ENCODE measurements at places on chromosomes 6 and 20.
A peak's percentile ranks its signal among the peaks of the same experiment; 100 is the strongest.

GRCh38 chr6:116762235-116762634, 3.3 kb downstream of the FAM162B start:
- no peak for DNase-seq

DNA sequence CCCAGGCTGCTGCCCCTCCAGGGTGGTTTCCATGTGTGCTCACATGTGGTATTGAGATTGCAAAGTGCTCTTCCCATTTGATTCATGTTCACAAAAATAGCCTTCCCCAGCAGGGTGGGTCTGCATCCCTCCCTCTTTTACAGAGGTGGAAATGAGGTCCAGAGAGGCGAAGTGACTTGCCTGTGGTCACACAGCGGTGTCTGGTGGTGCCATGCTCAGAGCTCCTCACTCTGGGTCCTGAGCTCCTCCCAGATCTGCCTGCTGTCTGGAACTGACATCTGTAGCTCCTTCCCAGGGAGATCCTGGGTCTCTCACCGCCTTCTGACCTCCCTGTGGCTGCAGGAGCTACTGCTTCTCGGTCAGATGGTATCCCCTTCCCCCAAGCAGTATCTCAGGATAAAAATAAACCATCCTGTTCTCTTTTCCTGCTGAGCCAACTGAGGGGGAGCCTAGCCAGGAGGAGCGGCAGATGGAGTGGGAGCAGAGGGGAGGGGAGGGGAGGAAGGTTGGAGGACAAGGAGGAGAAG, 11.9 kb downstream of the CD40 start:
- DNase-seq: peak; percentile 96

- no peak for DNase-seq
Measured at GRCh38 chr6:132961610-132962009, 147.2 kb downstream of the RPS12 start.

GRCh38 chr20:7773511-7773910, 166.7 kb downstream of the HAO1 start:
- no peak for DNase-seq

- no peak for DNase-seq
Measured at GRCh38 chr6:45434381-45434700, 56.6 kb upstream of the SUPT3H start.

DNA sequence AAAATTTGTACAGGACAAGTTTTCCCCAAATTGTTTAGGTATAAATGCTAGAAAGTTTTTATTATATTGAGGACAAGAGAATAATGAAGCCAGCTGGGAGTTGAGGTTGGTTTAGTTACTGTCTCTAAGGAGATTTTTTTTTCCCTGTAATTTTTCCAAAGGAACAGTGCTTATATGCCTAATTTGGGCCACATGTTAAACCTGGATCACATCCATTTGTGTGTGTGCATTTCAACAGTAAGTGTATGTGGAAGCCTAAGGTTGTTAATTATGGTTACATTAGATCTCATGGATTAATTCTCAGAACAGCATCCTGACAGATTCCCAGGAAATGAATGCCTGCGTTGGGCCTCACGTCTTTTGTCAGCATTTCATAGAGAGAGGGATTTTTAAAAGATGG, 4.5 kb downstream of the IGF2R start:
- peak; percentile 7 for DNase-seq

DNA sequence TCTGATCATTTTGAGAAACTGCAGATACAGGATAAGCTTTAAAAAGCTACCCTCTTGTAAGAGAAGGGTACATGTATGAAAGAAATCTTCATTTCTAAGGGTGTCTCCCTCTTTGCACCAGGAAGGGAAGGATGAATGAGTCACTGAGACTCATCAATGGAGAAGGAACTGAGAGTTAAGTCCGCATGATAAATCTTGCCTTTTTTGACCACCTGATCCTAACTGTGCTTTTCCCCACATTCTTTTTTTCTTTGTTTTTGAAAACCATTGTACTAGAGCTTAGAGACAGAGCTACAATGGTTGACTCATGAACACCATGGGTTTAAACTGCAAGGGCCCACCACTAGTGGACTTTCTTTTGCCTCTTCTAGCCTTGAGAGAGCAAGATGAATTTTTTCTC, 353.0 kb upstream of the RGS17 start:
- no peak for DNase-seq

GRCh38 chr20:38612751-38613515, 11.3 kb downstream of the ARHGAP40 start:
- DNase-seq: no peak

DNA sequence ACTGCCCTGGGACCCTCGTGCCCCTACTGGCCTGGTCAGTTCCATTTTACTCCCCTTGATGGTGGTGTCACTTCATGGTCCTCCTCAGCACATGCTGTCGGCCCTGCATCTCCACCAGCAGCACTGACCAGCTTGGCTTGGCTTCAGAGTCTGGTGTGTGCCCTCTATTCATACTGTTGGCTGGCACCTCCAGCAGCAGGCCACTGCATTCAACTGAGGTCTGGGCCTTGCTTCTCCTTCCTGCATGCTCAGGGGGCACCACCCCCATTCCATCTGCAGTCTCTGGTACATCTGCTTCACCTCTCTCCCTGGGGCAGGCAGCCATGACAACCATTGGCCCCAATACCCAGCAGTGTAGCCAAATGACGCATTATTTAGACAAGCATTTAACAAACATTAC, 155.9 kb downstream of the SLC24A3 start:
- no peak for DNase-seq

GRCh38 chr20:63134201-63134612, 81.7 kb downstream of the YTHDF1 start:
- DNase-seq: no peak

DNA sequence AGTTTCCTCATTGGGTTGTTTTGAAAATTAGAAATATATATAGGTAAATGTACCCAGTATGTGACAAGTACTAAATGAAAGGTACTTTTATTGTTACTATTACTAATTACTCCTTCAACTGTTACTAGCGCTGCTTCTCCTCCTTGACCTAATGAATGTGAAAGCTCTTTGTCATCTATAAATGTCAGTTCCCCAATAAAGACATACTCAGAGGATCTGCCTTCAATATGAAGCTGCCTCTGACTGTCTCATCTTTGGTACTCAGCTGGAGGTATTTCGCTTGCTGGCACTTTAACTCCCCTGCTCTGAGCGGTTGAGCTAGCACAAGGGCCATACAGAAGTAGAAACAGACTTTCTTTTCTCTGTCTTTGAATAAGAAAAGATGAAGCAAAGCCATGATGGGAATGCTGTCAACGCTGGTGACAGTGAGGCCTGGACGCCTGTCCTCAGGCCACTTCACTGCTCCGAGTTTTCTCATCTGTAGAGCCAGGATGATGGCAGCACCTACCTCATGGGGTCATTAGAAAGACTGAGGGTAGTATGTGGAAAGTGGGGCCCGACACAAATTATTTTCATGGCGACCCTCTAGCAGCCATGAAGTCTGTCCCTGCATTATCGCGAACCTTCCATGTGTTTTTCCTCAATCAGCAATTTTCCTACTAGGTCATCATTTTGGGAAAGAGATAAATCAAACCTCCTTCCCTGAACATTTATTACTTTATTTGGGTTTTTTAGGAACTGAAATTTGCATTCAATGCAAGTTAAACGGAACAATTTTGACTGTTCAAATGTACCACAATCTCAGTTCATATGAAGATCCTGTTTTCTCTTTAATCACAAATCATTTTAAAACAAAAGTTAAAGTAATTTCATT, 55.9 kb upstream of the SNX9 start:
- no peak for DNase-seq

GRCh38 chr6:155216312-155217046, 47.3 kb upstream of the CLDN20 start:
- DNase-seq: no peak

DNA sequence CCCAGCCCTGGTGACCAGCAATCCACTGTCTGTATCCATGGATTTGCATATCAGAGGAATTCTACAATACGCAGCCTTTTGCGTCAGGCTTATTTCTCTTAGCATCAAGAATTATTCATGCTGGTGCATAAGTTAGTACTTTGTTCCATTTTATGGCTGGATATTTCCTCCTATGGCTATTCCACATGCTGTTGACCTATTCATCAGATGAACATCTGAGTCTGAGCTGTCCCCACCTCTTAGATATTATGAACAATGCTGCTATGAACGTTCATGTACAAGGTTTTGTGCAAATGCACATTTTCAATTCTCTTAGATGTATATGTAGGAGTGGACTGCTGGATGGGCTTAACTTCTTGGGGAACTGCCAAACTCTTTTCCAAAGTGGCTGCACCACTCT, 79.0 kb upstream of the CST7 start:
- no peak for DNase-seq

GRCh38 chr6:19851241-19852089, 14.3 kb downstream of the ID4 start:
- DNase-seq: peak; percentile 82

DNA sequence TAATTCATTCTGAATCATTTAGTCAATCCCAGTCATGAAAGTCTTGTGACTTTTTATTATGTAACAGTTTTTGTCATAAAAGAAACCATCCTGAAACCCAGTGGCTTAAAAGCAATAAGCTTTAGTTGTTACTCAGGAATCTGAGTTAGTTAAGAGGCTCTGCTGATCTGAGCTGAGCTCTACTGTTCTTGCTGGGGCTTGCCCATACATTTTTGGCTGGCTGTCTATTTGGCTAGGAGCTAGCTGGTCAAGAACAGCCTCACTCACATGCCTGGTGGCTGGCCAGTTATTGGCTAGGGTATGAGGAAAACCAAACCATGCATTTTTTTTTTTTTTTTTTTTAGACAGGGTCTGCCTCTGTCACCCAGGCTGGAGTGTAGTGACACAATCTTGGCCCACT, 10.6 kb downstream of the TCF21 start:
- no peak for DNase-seq

Data from DMS 273 treated with DMSO at 0.1 percent for 48 hours (cell line).